ENCODE measurements at places on chromosomes 12 and 14.

- peak; percentile 8 for DNase-seq
Measured at GRCh38 chr14:50758945-50759344, 72.0 kb downstream of the NIN start.

- no peak for DNase-seq
Measured at GRCh38 chr12:77599782-77600467, 230.8 kb upstream of the NAV3 start.

- no peak for DNase-seq
Measured at GRCh38 chr12:24888813-24889212, 60.1 kb downstream of the BCAT1 start.

- DNase-seq, result no peak
Measured at GRCh38 chr12:64389154-64389553, 1.4 kb downstream of the C12orf56 start.
